Testis (tissue), 5 donors: ENCODE measurements at places on chromosomes 4 and X.

DNA sequence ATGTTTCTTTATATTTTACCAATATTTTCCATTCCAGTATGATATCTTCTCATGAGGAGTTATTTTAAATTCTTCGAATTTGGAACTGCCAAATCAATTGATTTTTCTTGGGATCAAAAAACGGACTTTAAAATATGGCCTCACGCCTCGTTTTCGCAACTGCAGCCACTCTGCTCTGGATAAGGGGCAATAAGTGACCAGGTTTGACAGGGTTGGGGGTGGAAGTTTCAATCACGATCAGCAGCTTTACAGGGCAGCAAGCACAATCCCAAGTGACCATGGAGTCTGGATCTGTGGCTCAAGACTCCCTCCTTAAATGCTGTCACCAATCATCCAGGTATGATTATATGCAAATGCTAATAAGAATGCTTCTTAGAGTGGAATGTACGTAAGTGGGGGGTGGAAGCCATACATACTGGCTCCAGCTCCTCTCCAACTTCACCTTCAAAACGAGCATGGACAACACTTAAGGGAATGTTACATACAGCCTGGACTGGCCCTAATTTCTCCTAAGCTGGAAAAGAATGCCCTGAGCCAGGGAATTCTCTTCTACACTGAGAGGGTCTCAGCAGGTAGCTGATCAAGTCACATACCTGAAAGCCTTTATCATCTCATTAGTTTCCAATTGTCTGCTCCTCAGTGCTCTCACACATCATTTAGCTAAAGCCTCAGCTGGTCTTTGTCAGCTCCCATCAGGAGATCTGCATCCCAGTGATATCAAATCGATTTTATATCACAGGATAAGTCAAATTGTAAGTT lies 176.9 kb upstream of the DCAF8L1 start:
- no peak for DNase-seq

DNA sequence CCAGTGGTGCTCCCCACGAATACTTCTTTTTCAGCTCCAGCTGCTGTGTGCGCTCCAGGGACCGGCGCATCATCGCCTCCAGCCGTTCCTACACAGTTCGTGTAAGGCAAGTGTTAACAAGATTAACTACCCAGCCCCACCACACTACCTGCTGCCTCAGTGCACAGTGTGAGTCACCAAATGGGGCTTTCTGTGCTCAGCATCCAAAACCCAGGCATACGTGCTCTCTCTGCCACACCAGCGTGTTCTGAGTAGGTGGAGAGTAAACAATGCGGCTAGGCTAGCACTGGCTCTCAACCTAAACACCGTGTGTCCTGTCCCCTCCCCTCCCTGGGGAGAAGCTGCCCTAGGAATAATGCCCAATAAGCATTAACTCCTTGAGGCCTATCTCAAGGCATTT lies 60.0 kb downstream of the MAP7D2 start:
- no peak for DNase-seq

DNA sequence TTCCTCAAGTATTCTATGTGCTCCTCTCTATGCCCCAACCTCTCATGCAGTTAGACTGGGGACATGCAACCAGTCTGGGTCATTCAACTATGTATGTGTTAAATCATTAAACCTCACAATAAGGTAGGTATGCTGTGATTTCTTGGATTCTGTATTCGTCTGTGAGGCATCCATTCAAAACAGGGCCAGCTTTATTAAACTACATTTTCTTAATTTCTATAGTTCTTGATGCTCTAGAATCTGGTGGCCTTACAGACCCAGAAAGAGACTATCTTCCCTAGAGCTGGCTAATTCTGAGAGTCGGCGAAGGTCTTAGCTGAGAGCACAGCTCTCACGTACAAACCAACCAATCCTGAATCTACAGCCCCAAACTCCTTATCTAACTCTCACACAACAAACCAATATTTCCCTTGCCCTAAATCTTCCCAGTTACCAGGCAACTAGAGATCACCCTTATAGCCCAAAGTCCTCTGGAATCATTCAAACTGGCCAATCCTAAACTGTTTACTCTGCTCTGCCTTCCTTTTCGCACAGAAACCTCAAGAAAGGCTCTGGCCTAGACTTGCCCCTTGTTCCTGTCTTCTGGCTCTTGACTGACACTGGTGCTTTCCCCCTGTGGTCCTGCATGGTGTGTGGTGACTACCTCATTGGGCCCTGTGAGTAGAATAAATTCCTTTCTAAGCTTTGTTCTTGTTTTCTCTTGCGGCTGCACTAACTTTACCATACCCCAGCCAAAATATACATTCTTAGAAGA lies 203.5 kb upstream of the TET2 start:
- DNase-seq, result no peak

DNA sequence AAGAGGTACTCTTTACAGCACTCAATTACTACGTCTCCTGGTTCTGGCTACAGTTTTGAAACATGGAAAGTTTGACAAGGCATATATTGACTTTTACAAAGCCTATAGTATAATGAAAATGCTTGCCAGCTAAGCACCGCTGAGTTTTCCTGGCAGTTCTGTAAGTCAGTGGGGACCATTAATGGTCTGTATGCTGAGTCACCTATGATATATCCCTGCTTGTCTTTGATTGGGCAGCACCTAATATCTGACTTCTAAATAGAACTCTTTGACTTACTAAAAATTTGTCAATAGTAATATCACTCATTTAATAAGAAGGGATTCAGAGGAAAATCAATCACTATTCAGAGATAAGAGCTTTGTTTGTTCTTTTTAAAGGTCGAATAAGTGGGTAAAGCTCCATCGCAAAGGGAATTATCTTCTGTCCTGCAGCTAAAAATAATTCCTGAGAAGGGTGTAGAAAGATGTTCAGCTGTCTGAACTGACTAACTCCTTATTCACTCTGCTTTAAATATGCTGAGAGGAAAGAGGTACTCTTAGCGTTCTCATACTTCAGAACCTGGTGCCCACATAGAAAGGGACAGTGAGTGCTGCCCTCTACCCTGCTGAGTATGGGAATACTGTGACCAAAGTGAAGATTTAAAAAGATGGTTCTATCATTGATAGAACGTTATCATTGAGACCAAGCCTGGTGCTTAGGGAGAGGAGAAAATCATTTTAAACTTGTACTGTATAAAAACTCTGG lies 959 bp downstream of the SMPX start:
- DNase-seq, result no peak

- no peak for DNase-seq
Observed at GRCh38 chr4:24230955-24231354, 341.1 kb upstream of the PPARGC1A start.

DNA sequence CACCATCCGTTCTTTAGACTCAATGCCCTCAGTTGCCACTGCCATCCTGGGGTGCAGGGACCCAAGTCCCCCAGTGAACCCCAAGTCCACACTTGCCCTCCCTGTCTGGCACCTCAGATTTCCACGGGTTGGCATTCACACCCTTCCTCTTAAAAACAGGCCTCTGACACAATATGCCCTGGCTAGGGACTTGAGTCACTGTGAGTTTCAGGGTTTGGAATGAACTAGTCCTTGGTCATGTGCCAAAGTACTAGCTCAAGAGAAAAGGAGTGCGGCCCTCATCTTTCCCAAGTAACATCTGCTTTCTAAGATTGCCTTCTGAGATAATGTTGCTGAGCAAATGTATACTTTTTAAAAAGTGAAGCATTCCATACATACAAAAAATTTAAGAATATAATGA lies 134.0 kb downstream of the MID1 start:
- DNase-seq, result no peak

DNA sequence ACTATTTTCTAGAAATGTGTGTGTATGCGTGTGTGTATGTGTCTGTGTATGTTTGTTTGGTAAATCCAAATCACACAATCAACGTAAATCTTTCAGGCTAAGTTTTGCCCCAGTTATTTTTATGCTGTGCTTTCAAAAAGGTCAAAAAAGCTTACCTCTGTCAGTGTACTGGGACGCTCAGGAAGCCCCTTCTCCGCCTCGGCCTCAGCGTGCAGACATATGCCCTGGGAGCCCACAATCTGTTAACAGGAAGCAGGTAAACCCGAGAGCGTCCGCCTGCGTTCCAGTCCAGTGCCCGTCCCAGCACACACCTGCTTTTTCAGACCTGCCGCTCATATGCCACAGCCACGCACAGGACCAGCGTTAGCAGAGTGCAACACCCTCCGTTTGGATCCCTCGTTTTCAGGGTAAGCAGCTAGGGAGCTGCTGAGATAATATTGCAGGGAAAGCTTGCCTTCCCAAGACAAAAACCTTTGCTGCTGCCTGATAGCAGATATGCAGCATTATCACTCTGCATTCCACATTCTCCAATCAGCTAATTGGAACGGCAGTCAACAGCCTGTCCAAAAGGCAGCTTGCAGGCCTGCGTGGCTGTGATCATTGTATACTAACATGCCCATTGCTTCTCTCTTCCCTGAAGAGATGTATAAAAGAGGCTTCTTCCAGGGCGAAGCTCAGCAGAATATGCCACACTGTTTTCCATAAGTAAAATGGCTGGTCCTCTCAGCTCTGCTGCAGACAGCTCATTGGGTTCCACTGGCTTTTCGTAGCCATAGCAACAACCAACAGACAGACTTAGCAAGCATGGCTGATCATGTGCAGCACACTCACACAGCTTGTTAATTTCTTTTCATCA lies at the start of gene SORBS2:
Gene SORBS2, minus strand, starts transcription at position 686 of the 856 bp plus-strand sequence. CDS start 121,623 bp downstream, outside the sequence.
- DNase-seq, result peak; percentile 80

- DNase-seq, result no peak
Observed at GRCh38 chr4:7207628-7208231, 15.4 kb downstream of the SORCS2 start.

DNA sequence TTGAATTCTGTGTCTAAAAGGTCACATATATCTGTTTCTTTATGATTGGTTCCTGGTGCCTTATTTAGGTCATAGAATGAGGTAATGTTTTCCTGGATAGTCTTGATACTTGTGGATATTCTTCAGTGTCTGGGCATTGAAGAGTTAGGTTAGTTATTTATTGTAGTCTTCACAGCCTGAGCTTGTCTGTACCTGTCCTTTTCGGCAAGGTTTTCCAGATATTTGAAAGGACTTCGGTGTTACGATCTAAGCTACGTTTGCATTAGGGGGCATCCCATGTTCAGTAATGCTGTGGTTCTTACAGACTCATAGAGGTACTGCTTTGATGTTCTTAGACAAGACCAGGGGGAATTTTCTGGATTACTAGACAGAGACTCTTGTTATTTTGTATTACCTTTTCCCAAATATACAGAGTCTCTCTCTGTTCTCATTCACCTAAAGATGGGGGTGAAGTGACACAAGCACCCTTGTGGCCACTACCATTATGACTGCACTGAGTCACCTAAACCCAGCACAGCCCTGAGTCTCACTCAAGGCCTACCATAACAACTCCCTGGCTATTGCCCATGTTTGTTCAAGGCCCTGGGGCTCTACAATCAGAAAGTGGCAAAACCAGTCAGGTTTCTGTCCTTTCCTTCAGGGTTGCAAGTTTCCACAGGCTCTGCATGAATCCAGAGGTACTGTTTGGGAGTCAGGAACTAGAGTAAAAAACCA lies 30.1 kb upstream of the CYSLTR1 start:
- DNase-seq, result no peak

DNA sequence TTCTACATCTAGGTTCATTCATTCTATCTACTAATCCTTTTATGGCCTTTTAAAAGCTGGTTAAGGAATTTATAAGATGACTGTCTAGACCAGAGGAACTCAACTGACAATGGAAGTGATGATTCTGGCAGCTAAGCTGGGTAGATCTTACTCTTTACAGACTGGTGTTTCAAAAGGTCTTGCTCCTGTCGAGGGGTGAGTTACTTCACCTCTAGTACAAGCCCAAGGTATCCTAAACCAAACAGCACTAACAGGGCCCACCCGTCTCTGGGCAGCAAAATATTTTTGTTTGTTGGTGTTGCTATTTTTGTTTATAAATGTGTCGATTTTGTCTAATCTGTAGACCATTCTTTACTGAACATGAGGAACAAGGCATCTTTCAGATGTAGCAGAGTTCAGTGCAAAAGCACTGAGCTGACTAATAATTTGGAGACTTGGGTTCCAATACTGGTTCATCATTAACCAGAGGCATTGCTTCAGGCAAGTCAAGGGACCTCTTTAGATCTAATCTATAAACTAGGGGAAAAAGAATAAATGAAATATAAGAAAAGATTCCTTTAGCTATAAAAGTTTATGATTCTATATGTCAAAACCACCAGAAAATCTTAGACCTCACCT lies 90.3 kb upstream of the FRG1 start:
- DNase-seq, result no peak

DNA sequence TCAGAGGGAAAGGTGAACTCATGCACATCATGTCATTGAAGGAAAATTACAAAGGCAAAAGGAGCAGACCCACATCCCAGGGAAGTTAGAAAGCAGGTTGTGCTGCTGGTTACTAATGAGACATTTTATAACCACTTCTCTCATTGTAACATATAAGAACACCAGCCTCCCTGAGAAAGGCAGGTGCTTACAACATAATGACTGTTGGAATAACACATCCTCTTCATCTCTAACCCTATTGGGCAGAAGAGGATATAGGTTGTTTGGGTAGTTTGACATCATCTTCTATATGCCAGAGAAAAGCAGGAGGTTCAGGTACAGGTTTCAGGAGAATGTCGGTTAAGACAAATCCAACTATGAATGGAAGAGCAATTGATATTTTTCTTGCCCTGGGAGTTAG lies 77.6 kb downstream of the MAOA start:
- DNase-seq, result no peak

DNA sequence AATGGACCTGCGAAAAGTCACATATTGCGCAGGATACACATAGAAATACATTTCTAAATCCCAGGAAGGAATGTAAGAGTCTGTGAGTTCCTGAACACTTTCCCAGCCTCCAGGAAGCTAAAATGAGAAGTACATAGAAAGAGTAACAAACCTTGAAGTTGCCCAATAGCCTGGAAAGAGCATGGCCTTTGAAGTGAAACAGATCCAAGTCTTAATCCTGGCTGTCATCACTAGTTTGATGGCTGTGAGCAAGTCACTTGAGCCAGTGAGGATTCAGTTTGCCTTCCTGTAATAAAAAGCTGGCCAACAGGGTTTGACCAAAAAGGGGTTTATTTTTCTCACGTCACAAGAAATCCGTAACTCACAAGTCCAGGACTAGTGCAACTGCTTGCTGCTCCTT lies 69.8 kb downstream of the ARHGEF38 start:
- DNase-seq, result no peak

- no peak for DNase-seq
Observed at GRCh38 chr4:2489841-2490552, 21.1 kb downstream of the RNF4 start.

GRCh38 chr4:168651864-168652263 lies 155.0 kb downstream of the PALLD start:
- no peak for DNase-seq

DNA sequence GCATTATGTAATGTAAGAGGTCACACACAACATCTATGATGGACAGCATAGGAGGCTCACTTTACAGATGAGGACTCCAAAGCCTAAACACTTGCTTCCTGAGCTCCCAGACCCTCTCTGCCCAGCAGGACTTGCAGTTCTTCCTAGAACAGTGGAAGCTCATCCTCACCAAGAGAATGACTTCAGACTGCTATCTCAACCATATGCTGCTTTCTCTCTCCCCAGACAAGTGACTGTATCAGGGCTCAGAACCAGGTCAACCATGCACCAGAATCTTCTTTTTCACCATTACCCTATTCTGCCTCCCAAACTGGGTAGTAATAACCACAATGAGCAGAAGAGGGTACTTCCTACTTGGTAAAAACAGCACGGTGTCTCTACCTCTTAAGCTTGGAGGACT lies 12.2 kb downstream of the RNF150 start:
- DNase-seq, result no peak

- no peak for DNase-seq
Observed at GRCh38 chr4:94653095-94653649, 104.6 kb upstream of the BMPR1B start.

GRCh38 chr4:78360466-78360865 lies 191.1 kb upstream of the ANXA3 start:
- no peak for DNase-seq

GRCh38 chrX:121571333-121571732 lies 523.9 kb downstream of the GLUD2 start:
- no peak for DNase-seq

GRCh38 chrX:40057405-40057804 lies 40.4 kb downstream of the BCOR start:
- DNase-seq, result no peak
